Left kidney (tissue), 8 donors: ENCODE measurements at places on chromosomes 3 and 15. TPM values are rescaled to one million over a fixed set of nuclear protein-coding genes. Genes with fewer than 3 reads are reported as not detected.
A peak's percentile ranks its signal among the peaks of the same experiment; 100 is the strongest.

The GOLGA6A gene
- polyA plus RNA-seq: 0.27 TPM

GRCh38 chr3:123421353-123422174 lies 27.3 kb downstream of the ADCY5 start:
- no peak for DNase-seq

The LMCD1 gene
- 26.4 TPM for polyA plus RNA-seq

DNA sequence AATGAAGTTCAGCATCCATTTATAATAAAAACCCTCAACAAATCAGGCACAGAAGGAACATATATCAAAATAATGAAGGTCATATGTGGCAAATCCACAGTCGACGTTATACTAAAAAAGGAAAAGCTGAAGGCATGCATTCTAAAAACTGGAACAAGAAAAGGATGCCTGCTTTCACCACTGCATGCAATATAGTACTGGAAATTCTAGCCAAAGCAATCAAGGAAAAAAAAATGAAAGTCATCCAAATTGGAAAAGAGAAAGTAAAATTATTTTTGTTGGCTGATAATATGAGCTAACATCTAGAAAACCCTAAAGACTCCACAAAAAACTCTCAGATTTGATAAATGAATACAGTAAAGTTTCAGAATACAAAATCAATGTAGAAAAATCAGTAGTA lies 1123.2 kb downstream of the TBL1XR1 start:
- no peak for DNase-seq

The MKRN3 gene
- 3.8 TPM for polyA plus RNA-seq

DNA sequence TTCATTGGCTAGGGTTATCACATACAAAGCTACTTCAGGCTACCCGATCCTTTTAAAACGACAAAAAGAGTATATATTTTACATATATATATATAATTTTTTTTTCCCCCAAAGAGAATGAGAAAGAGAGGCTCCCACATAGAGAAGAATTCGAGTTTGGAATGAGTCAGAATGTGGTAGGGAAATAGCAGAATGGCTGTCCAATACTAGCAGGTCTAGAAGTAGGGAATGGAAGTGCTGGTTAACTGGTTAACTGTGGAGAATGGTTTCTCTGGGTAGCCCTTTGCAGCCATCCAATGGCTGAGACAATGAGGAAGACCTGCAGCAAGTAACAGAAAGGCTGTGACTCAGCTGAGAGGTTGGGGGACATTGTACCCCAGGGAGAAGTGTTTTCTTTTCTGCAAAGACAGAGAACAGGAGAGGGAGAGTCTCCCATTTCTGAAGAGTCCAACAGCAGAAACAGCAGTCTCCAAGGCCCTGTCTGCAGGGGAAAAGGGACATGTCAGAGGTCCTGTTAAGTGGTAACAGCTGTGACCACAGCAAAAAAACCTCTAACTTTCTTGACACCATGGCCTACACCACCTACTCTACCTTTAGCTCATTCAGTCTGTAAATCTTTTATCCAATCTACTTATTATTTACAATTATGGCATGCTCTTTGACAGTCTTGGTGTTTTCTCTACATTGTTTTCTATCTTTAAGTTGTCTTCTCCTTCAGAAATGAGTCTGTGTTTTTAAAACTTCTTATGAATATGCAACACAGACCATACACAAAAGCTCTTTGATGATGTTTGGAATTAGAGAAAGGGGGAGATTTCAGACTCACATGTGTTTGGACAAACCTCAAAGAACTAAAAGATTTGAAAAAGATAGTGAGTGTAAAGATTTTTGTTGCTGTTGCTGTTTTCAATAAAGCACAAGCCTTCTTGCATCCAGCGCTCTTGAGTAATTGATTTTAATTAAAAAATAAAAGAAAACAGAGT lies 116.1 kb upstream of the SLC7A14 start:
- no peak for DNase-seq

GRCh38 chr15:49605588-49605987 lies 15.0 kb downstream of the FAM227B start:
- no peak for DNase-seq

The ASB14 gene
- polyA plus RNA-seq: 1.4 TPM

DNA sequence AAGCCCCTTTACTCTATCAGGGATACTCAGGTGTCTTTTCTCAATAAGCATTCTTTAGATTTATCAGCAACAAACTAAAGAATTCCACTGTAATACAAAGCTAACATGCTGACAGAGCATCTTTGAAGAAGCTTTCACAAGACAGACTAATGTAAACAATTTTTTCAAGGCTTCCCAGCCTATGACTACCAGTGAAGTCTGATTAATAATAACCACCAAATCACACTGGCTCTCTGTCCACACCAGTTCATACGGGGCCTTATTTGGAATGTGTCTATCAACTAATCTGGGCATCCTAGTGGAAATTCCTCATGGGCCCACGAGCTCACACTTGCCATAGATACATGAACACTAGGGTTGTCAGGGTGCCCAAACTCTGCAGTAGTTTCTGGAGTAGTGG lies 84.5 kb downstream of the EFL1 start:
- DNase-seq: no peak

The FOXB1 gene
- polyA plus RNA-seq: not detected

- DNase-seq: no peak
Observed at GRCh38 chr15:28075573-28075972, 23.5 kb downstream of the OCA2 start.

The GOLGA6L6 gene
- polyA plus RNA-seq: not detected

The PRR20G gene
- polyA plus RNA-seq: not detected

DNA sequence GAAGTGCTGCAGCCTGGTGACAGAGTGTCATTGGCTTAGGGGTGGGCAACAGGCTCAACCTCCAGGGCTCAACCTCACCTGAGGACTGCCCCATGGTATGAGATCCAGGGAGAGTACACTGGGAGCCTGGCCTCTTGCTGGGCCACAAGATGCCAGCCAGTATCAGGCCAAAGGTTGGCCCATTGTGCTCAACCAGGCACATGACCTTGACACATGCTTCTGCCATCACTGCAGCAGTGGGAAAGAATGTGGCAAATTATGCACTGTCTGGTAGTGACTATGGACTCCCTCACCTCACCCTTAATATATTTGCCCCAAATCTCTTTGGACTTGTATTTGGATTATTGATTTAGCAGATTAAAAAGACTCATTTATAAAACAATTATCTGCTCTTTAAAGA lies 233.9 kb upstream of the GOLGA6L4 start:
- DNase-seq: no peak

- peak; percentile 54 for DNase-seq
Observed at GRCh38 chr3:145754605-145755289, 406.2 kb downstream of the PLOD2 start.

The PRSS50 gene
- 3.2 TPM for polyA plus RNA-seq

DNA sequence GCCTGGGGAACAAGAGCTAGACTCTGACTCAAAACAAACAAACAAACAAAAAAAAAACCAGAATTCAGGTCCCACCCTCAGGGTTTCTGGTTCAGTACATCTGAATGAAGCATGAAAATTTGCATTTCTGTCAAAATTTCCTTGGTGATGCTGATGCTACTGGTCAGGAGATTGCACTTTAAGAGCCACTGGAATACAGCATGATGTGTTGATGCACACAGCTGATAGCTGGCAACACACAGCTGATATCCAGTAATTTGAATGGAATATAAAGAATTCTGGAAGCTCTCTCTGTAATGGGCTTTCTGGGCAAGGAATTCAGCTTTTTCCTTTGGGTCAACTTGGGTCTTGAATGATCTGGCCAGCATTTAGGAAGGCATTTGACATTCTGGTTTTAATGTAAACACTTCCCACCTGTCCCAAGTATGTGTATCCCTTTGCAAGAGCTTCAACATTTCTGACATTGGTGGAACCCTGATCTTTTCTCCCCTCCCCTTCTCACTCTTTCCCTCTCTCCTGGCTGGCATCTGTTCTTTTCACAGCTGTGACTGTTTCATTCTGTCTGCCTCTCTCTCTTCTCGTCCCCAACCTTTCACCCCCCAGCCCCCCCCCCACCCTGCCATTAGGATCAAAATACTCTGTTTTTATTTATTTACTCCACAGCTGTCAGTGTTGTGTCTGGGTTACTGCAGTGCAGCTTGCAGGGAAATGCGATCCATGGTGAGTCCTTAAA lies 189.5 kb downstream of the TPRG1 start:
- no peak for DNase-seq
